Natural killer cell treated with Interleukin-12 subunit alpha and Interleukin-12 subunit beta and Interleukin-15 and Interleukin-18, amount 100 ng/mL, for 72 hours (primary cell): ENCODE measurements at places on chromosomes 5 and 9.
A peak's percentile ranks its signal among the peaks of the same experiment; 100 is the strongest.

GRCh38 chr9:77541055-77541454, 107.1 kb downstream of the GNA14 start:
- no peak for DNase-seq

DNA sequence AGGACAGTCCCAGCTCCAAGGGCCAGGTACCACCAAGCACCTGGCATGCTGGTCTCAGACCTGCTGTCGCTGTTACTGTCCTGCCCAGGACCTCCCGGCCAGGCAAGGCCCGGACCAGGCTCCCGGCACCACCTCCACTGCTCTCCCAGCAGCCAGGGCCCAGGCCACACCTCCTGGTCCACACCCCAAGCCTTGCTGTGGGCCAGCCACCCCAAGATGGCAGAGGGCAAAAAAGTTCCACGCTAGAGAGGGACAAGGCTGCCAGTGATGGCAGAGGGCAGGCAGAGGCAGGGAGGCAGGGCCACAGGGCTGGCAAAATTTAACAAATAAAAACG, 1.1 kb downstream of the DNLZ start:
- DNase-seq, result no peak

- DNase-seq, result no peak
Measured at GRCh38 chr5:174329738-174330137, 284.2 kb downstream of the NSG2 start.

DNA sequence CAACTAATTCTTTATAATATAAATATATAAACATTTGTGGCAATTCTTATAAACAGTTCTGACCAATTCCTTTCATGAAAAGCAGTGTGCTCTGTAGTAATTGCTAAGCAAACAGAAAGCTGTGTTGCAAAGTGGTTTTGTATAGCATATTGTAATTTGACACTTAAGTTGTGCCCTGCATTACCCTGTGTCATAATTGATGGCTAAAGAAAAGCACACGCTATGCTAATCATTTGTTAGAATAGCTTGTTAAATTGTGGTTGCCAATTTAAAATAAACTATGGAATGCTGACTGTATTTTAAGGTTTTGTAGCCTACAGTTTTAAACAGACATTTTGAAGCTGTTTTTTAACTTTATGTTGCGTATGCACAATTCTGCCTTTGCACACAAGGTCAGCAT, 140.0 kb downstream of the PBX3 start:
- no peak for DNase-seq

GRCh38 chr5:172509405-172509781, 55.1 kb upstream of the SH3PXD2B start:
- DNase-seq, result no peak

DNA sequence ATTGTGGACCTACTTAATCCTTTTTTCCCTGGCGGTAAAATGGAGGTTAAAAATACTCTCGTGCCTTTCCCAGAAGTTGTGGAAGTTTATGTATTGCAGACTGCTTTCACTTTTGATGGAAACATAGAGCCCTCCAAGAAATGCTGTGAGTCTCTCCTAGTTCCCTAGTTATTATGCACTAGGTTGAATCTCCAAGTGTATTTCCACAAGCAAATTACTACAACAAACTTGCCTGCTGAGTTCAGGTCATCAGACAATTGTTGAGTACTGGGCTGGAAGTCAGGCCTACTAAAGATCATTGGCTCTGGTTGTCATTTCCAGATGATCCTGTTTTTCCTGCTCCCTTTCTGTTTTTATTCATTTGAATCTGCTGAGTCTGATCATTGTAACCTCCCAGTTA, 104.1 kb downstream of the CD180 start:
- no peak for DNase-seq

- no peak for DNase-seq
Measured at GRCh38 chr9:37678789-37679273, 28.1 kb downstream of the FRMPD1 start.

- no peak for DNase-seq
Measured at GRCh38 chr5:13957032-13957645, 12.7 kb upstream of the DNAH5 start.

DNA sequence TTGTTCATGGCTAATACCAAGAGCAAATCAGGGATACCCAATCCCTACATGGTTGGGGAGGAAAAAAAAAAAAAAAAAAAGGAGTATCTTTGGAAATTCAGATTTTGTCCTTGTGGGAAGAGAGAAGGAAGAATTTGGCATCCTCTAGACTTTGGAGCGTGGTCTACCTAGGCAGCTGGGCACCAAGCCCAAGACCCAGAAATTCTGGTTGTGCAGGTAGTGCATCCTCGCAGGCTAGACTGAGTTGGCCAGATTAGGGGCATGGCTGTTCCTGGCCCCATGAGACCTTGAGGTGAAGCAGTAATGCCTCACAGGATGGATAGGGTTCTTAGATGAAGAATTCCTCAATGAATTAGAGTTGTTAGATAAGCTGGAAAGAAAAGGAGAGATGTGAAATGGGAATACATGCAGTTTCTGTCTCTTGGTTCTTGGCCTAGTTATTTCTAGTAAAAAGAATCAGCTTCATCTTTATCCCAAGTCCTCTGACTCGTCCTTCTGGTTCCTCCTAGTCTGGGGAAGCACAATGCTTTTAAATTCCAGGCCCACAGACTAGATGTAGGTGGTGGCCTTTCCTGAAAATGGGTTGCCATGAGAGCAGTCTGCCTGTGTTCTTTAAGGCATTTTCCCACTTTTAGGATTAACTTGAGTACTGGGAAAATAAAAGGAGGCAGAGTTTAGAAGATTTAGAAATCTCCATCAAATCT, 140.5 kb upstream of the RUSC2 start:
- no peak for DNase-seq

GRCh38 chr5:56168066-56168478, 65.1 kb downstream of the ANKRD55 start:
- no peak for DNase-seq

- no peak for DNase-seq
Measured at GRCh38 chr9:22120595-22120994, 111.5 kb upstream of the CDKN2B start.

- DNase-seq, result no peak
Measured at GRCh38 chr5:82384034-82384750, 106.0 kb upstream of the RPS23 start.

DNA sequence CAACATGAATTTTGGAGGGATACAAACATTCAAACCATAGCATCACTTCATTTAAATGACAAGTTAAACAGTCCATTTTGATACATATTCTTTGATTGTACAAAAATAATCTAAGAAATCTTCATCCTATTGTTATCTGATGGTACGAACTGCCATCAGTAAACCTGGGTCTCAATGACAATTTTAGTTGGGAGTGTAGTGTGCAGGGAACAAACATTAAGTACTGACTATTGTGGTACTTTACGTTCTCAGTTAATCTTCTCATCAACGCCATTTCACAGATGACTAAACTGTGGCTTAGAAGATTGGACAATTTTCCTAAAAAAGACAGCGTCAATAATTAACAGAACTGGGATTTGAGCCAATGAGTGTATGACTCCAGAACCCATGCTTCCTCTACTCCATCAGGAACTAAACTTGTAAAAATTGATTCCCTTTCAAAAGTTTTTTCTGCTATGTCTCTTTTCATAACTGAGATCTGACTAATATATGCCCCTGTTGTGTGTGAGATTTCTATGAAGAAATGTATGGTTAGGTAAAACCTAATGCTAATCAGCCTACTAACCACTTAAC, 21.1 kb downstream of the TNPO1 start:
- DNase-seq, result no peak

DNA sequence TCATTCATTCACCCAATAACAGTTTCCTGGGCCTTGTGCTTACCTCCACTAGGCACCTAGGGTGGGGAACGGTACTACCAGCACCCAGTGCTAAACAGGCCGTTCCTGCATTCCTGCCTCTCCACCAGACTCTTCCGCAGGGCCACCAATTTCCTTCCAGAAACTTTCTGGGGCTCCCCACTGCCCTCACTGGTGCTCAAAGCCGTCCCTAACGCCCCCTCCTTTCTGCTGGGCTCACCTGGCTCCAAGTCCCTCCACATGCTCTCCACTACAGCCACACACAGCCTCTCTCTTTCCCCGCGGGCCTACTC, 1.4 kb downstream of the PHF19 start:
- DNase-seq, result no peak

DNA sequence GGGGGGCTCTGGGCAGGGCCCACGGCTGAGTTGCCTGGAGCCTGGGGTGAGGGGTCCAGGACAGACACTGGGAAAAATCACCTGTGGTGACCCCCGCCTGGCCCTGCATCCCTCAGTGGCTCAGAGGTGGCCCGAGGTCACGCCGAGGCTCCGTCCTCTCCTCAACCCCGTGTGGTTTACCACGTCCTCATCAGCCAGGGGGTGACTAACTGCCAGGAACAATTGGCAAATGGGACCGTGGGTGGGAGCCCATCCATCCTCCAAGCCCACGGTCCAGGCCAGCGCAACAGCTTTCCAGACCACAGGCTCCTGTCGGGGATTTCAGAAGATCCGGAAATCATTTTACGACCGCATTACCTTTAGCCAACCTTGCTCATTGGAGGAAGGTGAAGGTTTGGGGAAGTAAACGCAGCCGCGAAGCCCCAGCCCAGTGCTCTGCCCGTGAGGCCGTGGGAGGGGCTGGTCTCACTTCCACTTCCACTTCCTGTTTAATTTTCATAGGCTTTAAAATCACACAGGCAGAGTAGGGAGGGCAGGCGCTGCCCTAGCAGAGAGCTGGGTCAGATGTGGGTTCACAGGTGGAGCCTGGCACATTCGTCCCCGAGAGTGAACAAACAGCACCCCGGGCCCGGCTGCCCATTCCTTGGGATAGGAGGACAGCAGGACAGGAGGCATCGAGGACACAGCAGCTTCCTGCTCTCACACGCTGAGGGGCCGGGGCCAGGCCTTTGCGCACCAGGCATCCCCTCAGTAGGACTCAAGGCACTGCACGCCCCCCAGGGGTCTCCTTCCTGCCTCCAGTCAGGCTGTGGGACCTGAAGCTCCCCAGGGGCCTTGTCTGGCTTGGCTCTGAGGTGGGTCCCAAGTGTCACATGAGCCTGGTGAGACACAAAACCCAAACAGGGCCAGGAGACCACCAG, 19.8 kb upstream of the SLC9A3 start:
- peak; percentile 71 for DNase-seq

DNA sequence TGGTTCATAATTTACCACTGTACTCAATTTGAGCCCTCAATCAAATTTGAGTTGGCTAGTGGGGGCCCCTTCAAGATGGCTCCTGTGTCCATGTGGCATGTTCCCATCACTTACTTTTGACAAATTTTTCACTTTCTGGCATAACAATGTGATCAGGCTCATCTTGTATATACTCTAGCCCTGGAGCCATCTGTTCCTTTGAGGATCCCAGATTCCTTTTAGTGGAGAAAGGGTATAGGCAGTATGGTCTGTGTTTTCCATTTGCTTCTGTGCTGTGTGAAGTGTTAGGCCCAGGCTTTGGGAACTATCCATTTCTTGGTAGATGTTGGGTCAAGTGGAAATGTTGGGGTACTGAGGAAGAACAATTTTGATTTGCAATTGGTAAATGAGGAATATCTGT, 45.7 kb downstream of the SH3GL2 start:
- no peak for DNase-seq

DNA sequence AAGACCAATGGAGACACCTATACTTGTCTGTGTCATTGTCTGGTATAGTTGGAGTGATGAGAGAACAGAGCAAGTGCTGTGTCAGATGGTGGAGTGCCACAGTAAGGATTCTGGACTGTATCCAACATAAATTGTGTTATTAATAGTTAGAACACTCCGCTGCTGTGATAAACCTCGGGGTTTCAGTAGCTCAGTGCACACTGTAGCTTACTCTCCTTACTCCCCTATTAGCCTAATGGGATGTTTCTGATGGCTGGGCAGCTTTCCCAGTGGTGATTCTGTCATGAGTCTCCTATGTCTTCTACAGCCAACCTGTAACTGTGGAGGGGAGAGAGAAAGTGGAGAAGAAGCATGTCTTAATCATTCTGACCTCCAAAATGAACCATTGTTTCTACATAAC, 127.6 kb upstream of the PTCH1 start:
- no peak for DNase-seq
